ENCODE measurements at places on chromosomes 6 and 20.
A peak's percentile ranks its signal among the peaks of the same experiment; 100 is the strongest.

- no peak for DNase-seq
Measured at GRCh38 chr6:41850861-41851260, 44.3 kb downstream of the USP49 start.

DNA sequence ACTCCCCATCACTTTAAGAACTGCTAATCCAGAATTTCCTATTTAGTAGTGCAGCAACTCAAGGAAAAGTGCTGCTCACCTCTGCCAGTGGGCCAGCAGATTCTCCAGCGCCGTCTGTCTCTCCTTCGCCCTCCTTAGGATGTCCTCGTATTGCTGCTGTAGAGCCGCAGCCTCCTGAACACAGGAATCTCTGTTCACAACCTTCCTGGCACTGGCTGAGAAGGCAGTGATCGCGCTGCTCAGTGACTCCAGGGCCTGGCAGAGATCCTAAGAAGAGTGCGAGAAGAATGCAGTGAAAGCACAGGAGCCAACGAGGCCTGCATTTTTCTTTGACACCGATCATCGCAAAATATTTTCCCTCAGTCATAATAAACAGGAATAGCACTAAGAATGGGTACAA lies 209.0 kb downstream of the SYNE1 start:
- no peak for DNase-seq

DNA sequence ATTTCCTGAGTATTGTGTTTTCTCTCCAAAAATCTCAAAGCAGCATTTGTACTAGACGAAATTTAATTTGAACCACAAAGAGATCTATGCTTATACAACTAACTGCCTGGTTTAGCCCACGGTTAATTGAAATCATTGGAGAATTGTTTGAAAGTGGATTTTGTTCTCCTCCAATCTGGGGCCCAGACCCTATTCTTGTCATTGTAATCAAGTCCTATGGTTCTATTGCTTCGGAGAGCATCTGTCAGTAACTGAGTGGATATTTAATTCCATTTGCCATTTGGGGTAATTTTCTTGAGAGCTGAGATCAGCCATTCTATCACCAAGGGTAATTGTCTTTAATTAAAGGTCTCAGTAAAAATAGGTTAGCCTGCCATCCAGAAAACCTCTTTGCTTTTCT lies 117.0 kb upstream of the KCNG1 start:
- no peak for DNase-seq

DNA sequence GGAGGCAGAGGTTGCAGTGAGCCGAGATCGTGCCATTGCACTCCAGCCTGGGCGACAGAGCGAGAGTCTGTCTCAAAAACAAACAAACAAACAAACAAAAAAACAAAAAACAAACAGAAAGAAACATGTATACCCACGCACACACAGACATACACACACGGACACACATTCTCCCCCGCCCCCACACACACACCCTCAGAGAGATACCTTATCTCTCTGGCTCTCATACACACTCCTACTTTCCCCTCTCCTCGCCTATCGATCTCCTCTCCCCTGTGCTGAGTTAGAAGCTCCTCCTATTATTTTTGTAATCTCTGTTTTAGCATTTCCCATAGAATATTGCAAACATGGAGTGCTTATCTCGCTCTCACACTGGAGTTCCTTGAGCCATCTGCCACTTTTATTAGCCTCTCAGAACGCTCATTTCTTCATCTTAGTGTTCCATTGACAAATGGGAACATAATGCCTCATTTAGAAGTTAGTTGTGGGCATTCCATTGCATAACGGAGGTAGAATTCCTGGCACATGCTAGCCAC lies 144.2 kb upstream of the CITED2 start:
- no peak for DNase-seq

DNA sequence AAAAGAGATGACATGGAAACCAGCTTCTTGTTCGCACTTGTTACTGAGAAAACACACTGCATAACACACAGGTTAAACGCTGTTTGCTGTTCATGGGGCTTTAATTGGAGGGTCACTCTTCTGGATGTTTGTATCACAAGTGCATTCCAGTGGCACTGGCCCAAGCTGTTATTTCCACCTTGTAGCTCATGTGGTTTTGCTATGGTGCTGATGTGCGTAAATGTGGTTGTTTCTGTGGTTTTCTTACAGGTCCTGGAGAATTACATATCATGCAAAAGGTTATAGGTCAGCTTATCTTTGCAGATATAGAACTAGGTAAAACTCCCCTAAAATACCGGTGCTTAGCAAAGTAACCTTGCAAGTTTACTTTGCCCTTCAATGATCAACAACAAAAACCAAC lies 89.3 kb upstream of the AHI1 start:
- no peak for DNase-seq

GRCh38 chr6:15363523-15364400 lies 117.9 kb downstream of the JARID2 start:
- DNase-seq: no peak

DNA sequence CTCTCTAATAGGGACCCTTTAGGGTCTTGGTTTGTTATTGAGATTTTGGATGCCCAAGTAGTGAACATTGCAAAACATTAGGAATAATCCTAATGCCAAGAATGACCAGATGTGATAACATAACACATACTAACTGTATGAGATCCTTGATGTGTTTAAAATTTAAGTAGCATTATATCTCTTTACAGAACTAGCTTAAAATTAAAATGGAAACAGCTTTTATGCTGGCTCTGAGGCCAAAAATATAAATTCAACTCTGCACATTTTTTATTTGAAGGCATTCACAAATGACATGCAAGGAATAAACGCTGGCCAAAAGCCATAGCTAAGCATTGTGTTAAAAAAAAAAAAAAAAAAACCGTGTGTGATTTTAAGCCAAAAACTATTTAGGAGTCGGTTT lies 47.7 kb upstream of the TCF21 start:
- no peak for DNase-seq

DNA sequence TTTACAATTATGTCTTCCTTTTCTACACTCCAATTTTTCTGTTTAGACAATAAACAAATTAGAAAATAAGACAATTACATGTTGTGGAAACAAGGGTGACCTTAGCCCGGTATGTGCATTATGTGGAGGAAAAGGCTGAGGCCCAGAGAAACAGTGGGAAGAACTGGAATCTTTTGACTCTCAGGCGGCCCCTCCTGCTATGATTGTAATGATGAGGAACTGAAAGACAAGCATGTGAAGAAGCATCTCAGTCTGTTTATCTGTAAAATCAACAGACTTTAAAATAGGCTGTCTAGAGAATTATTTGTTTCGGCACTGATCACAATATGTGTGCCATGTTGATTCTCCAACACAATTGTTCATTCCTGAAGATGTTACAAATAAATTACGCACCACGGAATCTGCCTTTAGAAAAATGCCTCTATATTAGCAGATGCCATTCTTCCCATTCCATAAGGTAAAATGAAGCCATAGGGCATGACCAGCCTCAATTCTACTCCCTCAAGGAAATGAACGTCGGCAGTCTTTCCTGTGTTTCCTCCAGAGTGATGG lies 1201.6 kb upstream of the CITED2 start:
- DNase-seq: no peak

DNA sequence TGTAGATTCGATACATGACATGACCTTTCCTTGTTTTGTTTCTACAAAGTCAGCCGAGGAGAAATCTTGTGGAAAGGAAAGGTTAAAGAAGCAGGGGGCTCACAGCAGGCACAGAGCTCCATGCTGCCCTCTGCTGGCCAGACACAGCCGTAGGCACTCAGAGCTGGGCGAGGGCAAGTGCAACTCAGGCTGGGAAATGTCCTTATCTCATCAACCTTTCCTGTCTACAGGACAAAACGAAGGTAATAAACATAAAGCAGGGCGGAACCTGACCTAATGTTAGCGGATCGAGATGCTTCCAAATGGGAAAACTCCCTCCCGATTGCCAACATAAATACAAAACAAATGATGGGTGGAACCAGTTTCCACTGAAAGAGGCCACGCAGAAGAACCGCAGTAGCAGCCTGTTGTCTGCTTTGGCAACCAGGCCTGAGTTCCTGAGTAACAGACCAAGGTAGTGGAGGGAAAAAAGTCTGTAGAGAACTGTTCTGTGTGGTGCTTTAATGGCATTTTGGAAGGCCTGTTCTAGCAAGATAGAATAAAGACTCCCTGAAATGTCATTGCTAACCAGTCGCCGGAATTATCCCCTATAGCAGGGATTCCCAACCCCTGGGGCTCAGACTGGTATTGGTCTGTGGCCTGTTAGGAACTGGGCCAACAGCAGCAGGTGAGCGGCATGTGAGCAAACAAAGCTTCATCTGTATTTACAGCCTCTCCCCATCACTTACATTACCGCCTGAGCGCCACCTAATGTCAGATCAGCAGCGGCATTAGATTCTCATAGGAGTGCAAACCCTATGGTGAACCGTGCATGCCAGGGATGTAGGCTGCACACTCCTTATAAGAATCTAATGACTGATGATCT lies 85.2 kb downstream of the MBOAT1 start:
- DNase-seq: peak; percentile 28

DNA sequence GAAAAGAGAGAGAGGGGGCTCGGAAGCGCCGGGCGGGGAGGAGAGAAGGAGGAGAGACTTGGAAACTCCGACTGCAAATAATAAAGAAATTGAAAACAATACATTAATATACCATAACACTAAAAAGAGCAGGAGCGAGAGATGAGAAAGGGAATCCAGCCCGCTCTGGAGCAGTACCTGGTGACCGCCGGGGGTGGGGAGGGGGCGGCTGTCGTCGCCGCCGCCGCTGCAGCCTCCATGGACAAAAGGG lies 338 bp downstream of the E2F3 start:
- DNase-seq: no peak

DNA sequence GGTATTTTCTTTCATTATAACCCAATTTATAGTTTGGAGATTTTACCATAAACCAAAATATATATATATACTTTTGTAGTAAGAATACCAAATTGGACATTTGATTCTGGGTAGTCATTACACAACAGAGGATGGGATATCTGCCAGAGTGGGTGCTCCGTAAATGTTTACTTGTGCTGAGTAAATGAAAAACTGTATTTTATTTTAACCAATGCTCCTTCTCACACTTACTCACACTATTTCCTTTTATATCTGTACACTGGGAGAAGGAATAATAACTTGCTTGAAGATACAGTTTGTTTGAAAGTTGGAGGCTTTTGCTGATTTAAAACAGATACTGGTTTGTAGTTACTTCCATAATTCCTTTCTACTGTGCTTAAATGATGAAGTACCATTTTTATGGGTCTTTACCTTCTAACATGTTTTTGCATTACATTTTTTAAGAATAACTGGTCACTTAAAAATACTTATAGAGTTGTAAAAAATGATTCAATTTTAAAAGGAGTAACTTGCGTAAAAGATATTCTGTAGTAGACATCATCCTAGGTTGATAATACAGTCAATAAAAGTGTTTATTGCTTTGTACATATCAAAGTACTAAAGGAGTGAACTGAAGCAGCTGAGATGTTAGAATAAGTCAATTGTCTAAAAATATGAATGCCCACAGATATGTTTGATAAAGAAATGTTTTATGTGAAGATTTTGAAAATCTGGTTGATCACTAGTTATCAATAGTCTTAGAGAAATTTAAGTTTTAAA lies 411.7 kb downstream of the UTRN start:
- DNase-seq: no peak

- DNase-seq: no peak
Measured at GRCh38 chr6:158969148-158969547, 30.9 kb downstream of the RSPH3 start.

GRCh38 chr6:7894262-7895124 lies 16.1 kb downstream of the TXNDC5 start:
- no peak for DNase-seq

GRCh38 chr6:80425089-80425823 lies 318.8 kb downstream of the BCKDHB start:
- no peak for DNase-seq

- DNase-seq: no peak
Measured at GRCh38 chr6:97097068-97098047, 172.8 kb downstream of the KLHL32 start.

GRCh38 chr6:133207754-133208153 lies 33.4 kb upstream of the EYA4 start:
- DNase-seq: no peak

- DNase-seq: no peak
Measured at GRCh38 chr6:170107606-170108222, 183.2 kb downstream of the DLL1 start.

GRCh38 chr6:108127826-108128225 lies 38.0 kb upstream of the NR2E1 start:
- DNase-seq: no peak

GRCh38 chr6:111841822-111842221 lies 31.4 kb downstream of the FYN start:
- DNase-seq: peak; percentile 45

GRCh38 chr20:8066662-8067061 lies 47.1 kb upstream of the TMX4 start:
- no peak for DNase-seq

- DNase-seq: peak; percentile 26
Measured at GRCh38 chr6:107114926-107115694, at the start of gene BEND3. BEND3 (minus strand) TSS chr6:107115515; CDS start chr6:107099285, 16,230 bp downstream.

DNA sequence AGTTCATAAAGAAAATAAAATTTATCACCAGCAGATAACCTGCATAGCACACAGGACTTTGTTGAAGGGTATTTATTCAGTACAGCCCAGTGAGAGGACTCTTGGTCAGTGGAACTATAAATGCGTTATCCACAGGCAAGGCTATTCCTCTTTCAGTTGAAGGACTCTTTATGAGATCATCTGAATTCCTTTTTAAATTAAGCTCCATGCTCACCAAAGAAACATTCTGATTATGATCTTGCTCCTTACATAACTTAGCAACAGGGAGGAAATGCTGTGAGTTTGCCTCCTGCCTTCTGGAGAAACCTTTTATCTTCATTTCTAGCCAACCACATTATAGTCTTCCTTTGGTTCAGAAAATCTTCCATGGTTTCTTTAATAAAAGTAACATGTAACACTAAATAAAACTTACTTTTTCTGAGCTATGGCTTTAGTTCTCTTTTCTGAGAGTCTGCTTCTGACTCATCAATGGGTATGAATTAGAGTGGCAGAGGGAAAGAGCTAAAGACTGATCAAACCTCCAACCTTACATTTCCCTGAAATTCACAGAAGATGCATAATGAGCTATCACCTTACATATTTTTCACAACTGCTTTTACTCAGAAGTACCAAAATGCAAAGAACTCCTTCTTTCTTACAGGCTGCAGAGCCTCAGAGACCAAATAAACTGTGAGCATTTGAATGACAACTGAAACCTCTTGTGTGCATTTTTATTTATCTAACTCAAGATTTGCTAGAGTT lies 267.2 kb downstream of the ADGRG6 start:
- no peak for DNase-seq

GRCh38 chr6:155378724-155379123 lies 64.4 kb upstream of the TFB1M start:
- no peak for DNase-seq

All from activated effector memory CD4-positive, alpha-beta T cell treated with Interleukin-2 at 50 U/mL for 16 hours (primary cell).